ENCODE measurements at places on chromosomes 1 and 21.

- DNase-seq, result no peak
Observed at GRCh38 chr1:19205403-19205802, 4.7 kb downstream of the UBR4 start.

DNA sequence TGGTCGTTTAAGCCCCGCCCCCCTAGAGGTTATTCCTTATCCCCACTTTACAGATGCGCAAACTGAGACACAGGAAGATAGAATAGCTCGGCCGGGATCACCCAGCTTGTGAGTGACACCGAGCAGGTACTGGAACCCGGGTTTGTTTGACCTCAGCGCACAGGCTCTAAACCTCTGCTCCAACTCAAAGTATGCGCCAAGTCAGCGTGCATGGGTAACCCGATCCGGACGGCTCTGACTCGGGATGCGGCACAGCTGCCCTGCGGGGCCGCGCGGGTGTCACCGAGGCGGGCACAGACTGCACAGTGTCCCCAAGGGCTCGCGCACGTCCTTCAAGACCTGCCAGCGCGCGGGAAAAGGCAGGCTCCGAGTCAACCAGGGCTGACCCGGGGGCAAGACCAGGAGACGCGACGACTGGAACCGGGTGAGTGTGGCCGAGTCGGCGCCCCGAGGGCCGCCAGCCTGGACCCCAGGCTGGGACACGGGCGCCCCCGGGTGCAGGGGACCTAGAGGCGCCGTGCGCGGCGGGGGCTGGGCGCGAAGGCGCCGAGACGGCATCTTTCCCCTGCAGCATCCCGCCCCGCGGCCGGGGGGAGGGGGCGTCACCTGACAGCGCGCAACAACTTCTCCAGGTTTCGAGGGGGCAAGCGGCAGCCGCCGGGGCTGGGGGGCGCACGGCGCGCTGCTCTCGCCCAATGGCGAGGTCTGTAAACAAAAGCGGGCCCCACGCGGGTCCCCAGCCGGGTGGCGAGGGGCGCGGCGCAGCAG lies 101.9 kb upstream of the SOD1 start:
- peak; percentile 1 for DNase-seq

GRCh38 chr1:94951509-94952208 lies 24.7 kb upstream of the CNN3 start:
- no peak for DNase-seq

GRCh38 chr1:192697771-192698170 lies 61.8 kb downstream of the RGS13 start:
- no peak for DNase-seq

- DNase-seq, result no peak
Observed at GRCh38 chr1:230291731-230292620, 134.2 kb downstream of the PGBD5 start.

DNA sequence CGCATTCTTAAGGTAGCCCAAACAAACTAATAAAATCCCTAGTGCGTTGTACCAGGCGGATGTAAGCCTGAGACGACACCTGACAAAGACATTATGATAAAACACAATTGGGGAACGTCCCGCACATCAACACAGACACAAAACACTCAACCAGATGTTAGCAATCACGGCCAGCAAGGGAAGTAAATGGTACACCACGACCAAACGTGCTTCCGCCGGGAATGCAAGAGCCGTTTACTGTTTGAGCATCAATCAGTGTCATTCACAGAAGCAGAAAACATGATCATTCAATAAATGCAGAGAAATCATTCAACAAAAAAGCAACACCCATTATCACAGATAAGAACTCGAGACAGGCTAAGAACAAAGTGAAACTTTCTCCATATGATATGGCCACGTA lies 49.4 kb upstream of the COL18A1 start:
- DNase-seq, result no peak

- DNase-seq, result no peak
Observed at GRCh38 chr21:26759731-26760130, 85.5 kb downstream of the ADAMTS1 start.

GRCh38 chr1:23756676-23757075 lies 13.4 kb downstream of the ELOA start:
- DNase-seq, result no peak

- no peak for DNase-seq
Observed at GRCh38 chr1:119467857-119468668, 38.9 kb upstream of the HSD3B1 start.

GRCh38 chr21:45280178-45280821 lies 7.4 kb downstream of the POFUT2 start:
- DNase-seq, result no peak

GRCh38 chr1:41523949-41524675 lies 39.6 kb upstream of the EDN2 start:
- DNase-seq, result no peak

DNA sequence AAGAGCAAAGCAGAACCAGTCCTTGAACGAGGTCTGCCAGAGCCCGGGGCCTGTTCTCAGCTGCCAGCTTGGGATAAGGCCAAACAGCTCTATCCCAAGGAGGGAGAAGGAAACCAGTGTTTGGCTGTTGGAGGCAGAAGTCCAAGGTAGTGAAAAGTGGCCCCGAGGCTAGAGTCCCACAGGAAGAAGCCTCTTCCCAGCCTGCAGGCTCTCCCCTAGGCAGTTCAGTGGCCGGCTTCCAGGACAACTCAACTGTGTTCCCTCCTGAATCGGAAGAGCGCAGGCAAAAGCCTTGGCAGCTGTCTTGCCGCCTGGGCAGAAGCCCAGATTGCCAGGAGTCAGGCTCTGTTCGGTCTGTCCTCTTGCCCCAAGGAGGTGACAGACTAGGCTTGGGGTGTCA lies 19.3 kb downstream of the QSOX1 start:
- DNase-seq, result no peak

- DNase-seq, result no peak
Observed at GRCh38 chr1:109252893-109253802, 3.8 kb downstream of the CELSR2 start.

DNA sequence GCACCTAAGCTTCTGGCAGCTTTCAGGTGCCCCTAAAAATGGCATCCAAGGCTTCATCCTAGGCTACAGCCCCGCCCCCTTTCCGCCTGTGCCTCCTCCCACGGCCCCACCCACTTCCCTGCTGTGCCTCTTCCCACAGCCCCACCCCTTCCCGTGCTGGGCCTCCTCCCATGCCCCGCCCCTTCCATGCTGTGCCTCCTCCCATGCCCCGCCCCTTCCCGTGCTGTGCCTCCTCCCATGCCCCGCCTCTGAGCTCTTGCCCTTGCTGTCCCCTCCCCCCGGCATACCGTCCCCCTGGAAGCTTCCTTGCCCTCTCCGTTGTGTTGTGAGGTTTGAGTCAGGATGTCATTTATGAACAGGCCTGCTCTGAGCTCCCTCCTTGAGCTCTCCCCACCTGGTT lies 228.5 kb upstream of the AJAP1 start:
- DNase-seq, result no peak

DNA sequence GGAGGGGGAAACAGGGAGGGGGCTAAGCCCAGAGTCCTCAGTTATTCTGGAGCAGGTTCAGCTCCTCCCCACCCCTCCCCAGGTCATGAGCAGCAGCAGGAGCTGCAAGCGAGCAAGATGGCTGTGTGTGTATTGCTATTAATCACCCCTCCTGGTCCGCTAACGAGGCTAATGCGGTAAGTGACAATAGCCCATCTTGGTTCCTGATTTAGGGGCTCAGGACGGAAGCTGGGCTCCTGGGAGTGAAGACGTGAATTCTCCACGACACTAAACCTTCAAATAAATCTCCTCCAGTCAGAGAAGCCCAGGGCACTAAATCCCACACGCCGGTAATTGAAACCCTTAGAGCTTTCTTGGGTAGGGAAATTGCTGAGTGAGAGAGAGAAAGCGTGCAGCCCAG lies 76.1 kb downstream of the TMEM53 start:
- no peak for DNase-seq

GRCh38 chr1:58785442-58786058 lies 1.7 kb upstream of the JUN start:
- no peak for DNase-seq

GRCh38 chr1:218817691-218818465 lies 355.8 kb upstream of the LYPLAL1 start:
- DNase-seq, result no peak

GRCh38 chr1:156386949-156387869 lies 18.2 kb downstream of the RHBG start:
- DNase-seq, result no peak

DNA sequence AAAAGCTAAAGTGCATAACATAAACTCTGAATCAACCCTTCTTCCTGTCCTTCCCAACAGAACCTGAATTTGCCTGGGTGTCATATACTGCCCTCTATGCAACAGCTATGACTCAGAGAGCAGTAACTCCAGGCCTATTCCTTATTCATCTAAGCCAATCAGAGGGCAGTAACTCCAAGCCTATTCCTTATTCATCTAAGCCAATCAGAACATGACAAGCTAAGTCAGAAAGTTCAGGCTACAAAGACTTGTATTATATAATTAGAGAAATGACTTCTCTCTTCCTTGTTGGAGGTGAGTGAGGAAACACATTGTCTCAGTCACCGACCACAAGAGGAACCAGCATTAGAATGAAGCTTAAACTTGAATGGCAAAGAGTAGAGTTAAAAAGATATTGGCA lies 26.2 kb upstream of the TADA1 start:
- no peak for DNase-seq

DNA sequence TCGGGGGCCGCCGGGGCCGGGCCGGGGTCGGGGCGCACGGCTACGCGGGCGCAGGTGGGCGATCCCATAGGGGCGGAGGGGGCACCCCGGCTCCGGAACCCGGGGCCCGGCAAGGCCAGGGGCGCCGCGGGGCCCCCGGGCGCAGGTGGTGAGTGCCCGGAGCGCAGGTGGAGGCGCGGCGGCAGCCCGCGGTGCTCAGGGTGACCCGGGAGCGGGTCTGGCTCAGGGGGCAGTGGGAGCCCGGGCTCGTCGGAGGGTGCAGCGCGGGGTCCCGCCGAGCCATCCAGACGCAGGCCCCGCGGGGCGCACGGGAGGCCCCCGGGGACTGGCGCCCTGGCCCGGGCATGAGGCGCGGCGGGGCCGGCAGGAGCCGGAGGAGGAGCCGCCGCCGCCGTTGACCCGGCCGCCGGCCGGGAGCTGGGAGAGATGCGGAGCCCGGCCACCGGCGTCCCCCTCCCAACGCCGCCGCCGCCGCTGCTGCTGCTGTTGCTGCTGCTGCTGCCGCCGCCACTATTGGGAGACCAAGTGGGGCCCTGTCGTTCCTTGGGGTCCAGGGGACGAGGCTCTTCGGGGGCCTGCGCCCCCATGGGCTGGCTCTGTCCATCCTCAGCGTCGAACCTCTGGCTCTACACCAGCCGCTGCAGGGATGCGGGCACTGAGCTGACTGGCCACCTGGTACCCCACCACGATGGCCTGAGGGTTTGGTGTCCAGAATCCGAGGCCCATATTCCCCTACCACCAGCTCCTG lies 489 bp downstream of the CELSR2 start:
- no peak for DNase-seq

- DNase-seq, result no peak
Observed at GRCh38 chr1:10686404-10687040, 109.9 kb downstream of the CASZ1 start.

GRCh38 chr21:38802050-38803026 lies 3.4 kb upstream of the ETS2 start:
- no peak for DNase-seq

GRCh38 chr1:69128204-69128603 lies 439.5 kb upstream of the LRRC7 start:
- no peak for DNase-seq

GRCh38 chr1:7582460-7582972 lies 188.6 kb upstream of the VAMP3 start:
- DNase-seq, result no peak

DNA sequence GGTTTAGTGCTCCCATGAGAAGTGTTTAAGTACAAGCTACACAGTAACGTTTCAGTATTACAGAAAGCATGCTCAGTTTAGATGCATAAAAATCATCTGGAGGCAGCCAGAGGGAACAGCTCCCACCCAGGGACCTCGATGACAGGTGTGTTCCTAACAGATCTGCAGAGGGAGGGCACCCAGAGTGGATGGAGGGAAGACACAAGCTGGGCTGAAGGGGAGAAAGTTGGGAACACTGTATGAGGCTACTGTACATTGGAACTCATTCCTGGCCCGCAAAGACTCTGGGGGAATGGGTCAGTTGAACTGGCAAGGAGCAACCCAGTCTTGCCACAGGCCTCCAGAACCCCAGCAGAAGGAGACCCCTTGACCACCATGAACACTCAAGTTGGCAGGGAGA lies 52.4 kb downstream of the ZP4 start:
- no peak for DNase-seq

GRCh38 chr21:32134441-32135130 lies 144.3 kb downstream of the MIS18A start:
- DNase-seq, result no peak

- DNase-seq, result no peak
Observed at GRCh38 chr1:26283279-26283853, 3.5 kb downstream of the SH3BGRL3 start.

DNA sequence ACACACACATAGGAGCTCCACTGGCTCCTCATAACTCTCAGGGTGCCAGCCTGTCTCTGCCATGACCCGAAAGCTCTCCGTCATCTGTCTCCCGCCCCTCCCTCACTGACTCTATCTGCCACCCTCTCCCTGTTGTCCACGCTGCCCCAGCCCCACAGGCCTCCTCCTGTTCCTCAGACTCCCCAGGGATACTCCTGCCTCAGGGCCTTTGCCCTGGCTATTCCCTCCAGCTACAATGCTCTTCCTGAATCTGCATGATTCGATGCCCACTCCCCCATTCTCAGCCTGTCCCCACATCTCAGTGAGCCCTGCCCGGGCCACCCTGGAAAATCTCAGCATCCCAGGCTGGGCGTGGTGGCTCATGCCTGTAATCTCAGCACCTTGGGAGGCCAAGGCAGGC lies 24.6 kb upstream of the DNAJC11 start:
- no peak for DNase-seq

DNA sequence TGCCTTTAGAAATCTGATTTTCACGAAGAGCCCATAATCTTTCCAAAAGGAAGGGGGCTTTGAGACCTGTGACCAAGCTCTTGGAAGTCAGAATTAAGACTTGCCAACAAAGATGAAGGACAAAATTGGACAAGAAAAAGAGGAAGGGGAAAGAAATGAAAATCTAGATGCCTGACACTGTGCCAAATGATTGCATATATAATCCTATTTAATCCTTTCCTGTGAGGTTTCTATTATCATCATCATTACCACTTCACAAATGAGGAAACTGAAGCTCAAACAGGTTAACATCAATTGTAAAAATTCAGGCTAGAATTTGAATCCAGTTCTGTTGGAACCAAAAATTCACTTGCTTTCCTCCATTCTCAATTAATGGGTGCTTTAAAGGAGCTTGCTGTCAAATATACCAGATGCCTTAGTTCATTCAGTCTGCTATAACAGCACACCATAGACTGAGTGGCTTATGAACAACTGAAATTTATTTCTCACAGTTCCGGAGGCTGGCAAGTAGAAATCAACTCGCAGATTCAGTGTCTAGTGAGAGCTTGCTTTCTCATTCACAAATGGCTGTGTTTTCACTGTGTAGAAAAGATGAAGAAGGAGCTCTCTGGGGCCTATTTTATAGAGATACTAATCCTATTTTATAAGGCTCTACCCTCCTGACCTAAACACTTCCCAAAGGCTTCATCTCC lies 197.5 kb upstream of the ST6GALNAC5 start:
- DNase-seq, result no peak

GRCh38 chr1:18505666-18506065 lies 24.9 kb downstream of the KLHDC7A start:
- DNase-seq, result no peak

- DNase-seq, result no peak
Observed at GRCh38 chr1:48627486-48627885, 149.2 kb downstream of the BEND5 start.

GRCh38 chr1:194268839-194269238 lies 1082.4 kb upstream of the B3GALT2 start:
- no peak for DNase-seq

All from stimulated activated CD4-positive, alpha-beta T cell treated with anti-CD3 and anti-CD28 coated beads, Interleukin-12 subunit alpha, Interleukin-12 subunit beta, amount 100 ng/mL, for 24 hours (primary cell).